ENCODE measurements at places on chromosomes 12 and 14.

GRCh38 chr14:91977884-91978283, 30.4 kb upstream of the FBLN5 start:
- no peak for DNase-seq

DNA sequence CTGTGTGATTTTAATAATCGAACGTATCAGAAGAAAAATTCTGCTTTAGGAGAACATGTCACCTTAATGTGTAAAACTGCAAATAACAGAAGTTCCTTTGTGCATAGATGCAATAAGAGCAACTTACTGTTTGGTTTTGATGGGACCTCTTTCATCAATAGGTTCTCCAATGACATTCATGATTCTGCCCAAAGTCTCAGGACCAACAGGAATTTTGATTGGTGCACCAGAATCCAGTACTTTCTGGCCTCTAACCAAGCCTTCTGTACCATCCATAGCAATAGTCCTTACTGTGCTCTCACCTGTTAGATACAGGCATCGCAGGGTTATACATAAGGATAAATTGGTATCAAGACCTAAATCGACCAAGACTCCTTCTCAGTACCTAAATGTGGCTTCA, 1.1 kb downstream of the ATP5F1B start:
- DNase-seq = no peak

DNA sequence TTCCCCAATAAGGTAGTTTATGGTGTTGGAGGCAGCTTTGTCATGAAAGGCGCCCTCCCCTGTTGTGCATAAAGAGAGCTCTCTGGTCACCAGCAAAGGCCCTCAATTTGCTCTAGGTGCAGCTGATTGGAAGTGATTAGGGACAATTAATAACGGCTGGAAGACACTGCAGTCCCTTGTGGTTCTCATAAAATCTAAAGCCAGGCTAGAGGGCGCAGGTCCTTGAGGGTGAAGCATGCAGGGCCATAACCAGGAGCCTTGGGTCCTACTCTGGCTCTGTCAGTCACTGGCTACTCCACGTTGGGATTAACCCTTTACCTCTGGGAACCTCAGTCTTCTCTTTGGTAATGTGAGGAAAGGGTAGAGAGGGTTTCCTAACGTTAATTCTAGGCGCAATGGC, 1.9 kb downstream of the DAAM1 start:
- no peak for DNase-seq

DNA sequence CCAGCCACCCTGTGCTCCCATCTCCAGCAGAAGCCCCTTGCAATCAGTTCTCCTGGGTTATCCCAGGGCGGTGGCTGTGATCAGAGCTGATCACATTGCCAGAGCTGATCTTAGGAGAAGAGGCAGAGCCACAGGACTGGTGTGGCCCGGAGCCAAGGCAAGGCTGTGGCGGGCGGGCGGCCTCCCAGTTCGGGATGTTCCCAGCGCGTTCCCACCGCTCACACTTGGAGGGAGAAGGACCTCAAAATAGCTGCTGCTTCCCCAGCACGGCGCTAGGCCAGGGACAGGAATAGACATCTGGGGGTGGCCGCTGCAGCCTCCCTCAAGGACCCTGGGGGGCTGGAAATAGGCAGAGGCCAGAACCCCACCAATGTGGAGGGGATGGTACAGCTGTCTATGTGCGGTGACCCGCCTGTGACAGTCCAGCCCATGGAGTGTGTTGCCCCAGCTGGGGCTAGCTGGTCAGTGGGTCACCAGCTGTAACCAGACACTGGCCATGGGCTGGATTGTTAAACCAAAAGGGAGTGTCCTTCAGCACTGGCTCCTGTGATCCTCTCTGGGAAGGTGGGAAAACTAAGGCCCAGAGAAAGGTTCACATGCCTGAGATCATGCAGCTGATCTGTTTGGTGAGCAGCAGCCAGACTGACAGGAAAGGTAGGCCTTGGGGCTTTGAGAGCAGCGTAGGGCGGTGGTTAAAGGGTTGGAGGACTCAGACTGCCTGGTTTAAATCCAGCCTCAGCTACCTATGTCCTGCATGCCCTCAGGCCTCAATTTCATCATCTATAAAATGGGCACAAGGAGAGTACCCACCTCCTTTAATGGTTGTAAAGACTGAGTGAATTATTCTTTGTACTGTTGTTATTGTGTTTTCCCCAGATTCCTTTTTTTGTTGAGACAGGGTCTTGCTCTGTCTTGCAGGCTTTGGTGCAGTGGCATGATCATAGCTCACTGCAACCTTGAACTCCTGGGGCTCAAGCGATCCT, 8.0 kb upstream of the POP5 start:
- DNase-seq = no peak

Data from HS-5 (cell line).